ENCODE measurements at places on chromosomes 16 and 17. TPM values are rescaled to one million over a fixed set of nuclear protein-coding genes. Genes with fewer than 3 reads are reported as not detected.

Gene GRIN2A
- total RNA-seq, result not detected

- peak; percentile 12 for DNase-seq
- no peaks in the 10 kb centered on the region for H3K27me3 ChIP-seq
- H3K36me3 ChIP-seq, result no peaks in the 10 kb centered on the region
- no peaks in the 10 kb centered on the region for H3K4me1 ChIP-seq
- no peak overlapping the region for H3K27ac ChIP-seq
Observed at GRCh38 chr16:85245307-85246172, 133.3 kb upstream of the CIBAR2 start.

- H3K4me1 ChIP-seq, result no peaks in the 10 kb centered on the region
- H3K36me3 ChIP-seq, result no peaks in the 10 kb centered on the region
- H3K27ac ChIP-seq, result no peak overlapping the region
- H3K27me3 ChIP-seq, result no peaks in the 10 kb centered on the region
- DNase-seq, result no peak
- H3K4me3 ChIP-seq, result no peak overlapping the region
Observed at GRCh38 chr16:6297666-6298410, 1034.8 kb upstream of the RBFOX1 start.

GRCh38 chr17:12250973-12251372 is 230.3 kb downstream of the MAP2K4 start:
- H3K36me3 ChIP-seq, result no peaks in the 10 kb centered on the region
- no peak overlapping the region for H3K27ac ChIP-seq
- H3K4me1 ChIP-seq, result no peaks in the 10 kb centered on the region
- H3K27me3 ChIP-seq, result no peaks in the 10 kb centered on the region

Gene HOXB9
- total RNA-seq, result 0.16 TPM

- no peaks in the 10 kb centered on the region for H3K36me3 ChIP-seq
- H3K4me3 ChIP-seq, result no peak overlapping the region
- no peak overlapping the region for H3K27ac ChIP-seq
- DNase-seq, result no peak
- peaks cover 3% of the 10 kb centered on the region for H3K4me1 ChIP-seq
Observed at GRCh38 chr17:70100983-70101382, 26.0 kb downstream of the KCNJ16 start.

GRCh38 chr17:8611619-8612298 is 18.8 kb downstream of the MYH10 start:
- no peak for DNase-seq
- no peak overlapping the region for H3K4me3 ChIP-seq
- H3K4me1 ChIP-seq, result no peaks in the 10 kb centered on the region
- H3K27me3 ChIP-seq, result peaks cover 23% of the 10 kb centered on the region
- H3K27ac ChIP-seq, result no peak overlapping the region

Gene TRIM72
- 0.11 TPM for total RNA-seq

DNA sequence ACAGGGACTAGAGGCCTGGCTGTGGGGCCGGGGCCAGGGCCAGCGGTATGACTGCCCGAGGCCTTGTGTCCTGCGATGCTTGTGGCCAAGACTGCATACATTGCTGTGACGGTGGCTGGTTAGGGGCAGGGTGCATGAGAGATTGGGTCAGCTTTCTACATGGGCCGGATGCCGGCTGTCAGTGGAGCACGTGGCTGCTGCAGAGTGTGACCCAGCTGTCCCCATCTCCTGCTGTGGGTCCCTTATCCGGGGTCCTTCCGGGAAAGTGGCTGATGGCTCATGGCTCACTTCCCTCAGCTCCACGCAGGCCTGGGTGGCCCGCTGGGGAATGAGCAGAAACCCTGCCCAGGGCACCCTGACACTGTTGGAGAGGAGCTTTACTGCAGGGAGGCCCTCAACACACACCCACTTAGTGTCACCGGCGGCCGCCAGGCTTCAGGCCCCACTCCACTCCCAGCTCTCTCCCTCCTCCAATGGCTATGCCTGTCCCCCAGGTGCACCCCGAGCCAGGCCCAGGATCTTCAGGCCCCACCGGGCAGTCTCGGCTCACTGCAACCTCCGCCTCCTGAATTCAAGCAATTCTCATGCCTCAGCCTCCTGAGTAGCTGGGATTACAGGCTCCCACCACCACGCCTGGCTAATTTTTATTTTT is 808 bp upstream of the RGS11 start:
- H3K36me3 ChIP-seq, result no peaks in the 10 kb centered on the region
- H3K27ac ChIP-seq, result no peak overlapping the region
- H3K27me3 ChIP-seq, result peaks cover 31% of the 10 kb centered on the region
- DNase-seq, result no peak
- peaks cover 5% of the 10 kb centered on the region for H3K4me1 ChIP-seq

Gene SPIRE2
- 1.9 TPM for total RNA-seq

DNA sequence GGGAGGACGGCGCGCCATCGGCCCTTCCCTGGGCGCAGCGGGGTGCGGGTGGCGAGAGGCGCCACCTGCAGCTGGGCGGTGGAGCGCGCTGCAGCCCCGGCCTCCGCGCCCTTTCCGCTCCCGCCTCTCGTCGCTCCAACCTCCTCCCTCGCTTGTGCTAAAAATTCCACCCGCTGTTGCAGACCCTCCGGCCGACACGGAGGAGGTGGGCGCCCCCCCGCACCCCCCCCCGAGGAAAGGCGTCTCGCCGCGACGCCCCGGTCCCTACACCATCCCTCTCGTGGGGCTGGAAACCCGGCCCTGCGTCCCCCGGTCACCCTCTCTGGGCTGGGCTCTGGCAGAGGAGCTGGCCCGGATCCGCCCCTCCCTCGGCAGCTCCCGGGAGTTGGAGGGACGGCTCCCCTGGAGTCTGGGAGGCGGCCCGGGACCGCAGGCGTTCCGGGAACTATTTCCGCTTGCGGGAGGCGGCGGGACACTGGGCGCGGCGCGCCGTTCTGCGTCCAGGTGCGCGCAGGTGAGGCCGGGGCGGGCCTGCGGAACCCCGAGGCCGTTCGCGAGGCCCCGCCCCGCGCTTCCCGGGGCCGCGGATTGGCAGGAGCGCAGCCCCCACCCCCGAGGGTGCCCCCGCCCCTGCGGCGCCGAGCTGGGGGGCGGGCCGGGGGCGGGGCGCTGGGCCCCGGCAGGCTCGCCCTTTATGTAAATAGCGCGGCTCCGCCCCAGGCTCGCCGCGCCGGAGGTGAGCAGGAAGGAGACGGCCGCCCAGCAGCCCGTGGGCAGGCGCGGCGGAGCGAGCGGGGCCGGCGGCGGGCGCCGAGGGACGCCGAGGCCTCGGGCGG is at the start of gene LLGL2:
Gene LLGL2 (plus strand): TSS at position 728 of the 836 bp plus-strand sequence. CDS start 17,730 bp downstream, outside the sequence.
- H3K27ac ChIP-seq, result no peak within 1 kb of the TSS
- peaks cover 11% of the 10 kb centered on the region for H3K27me3 ChIP-seq
- peaks cover 12% of the 10 kb centered on the region for H3K4me1 ChIP-seq
- H3K36me3 ChIP-seq, result peaks cover 35% of the 10 kb centered on the region

Gene MRPL45
- 43.5 TPM for total RNA-seq

DNA sequence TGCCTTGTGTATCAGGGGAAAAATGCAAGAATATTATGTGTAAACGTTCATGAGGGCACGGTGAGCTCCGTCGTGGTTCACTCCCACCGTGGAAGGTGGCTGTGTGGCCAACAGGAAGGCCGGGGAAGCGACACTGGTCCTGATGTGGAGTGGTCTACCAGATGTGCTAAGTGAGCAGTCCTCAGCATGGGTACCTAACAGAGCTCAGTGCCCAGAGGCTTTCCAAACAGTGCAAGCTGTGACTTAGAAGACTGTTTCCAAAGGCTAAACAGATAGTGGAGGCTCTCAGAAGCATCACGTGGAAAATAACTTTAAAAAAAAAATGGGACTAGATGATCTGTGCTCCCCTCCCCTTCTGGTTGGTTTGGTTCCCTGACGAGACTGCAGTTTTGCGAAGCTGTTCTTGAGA is 199.3 kb upstream of the CHMP6 start:
- DNase-seq, result no peak
- no peak overlapping the region for H3K4me3 ChIP-seq
- peaks cover 67% of the 10 kb centered on the region for H3K36me3 ChIP-seq
- H3K4me1 ChIP-seq, result peaks cover 67% of the 10 kb centered on the region
- H3K27me3 ChIP-seq, result no peaks in the 10 kb centered on the region

DNA sequence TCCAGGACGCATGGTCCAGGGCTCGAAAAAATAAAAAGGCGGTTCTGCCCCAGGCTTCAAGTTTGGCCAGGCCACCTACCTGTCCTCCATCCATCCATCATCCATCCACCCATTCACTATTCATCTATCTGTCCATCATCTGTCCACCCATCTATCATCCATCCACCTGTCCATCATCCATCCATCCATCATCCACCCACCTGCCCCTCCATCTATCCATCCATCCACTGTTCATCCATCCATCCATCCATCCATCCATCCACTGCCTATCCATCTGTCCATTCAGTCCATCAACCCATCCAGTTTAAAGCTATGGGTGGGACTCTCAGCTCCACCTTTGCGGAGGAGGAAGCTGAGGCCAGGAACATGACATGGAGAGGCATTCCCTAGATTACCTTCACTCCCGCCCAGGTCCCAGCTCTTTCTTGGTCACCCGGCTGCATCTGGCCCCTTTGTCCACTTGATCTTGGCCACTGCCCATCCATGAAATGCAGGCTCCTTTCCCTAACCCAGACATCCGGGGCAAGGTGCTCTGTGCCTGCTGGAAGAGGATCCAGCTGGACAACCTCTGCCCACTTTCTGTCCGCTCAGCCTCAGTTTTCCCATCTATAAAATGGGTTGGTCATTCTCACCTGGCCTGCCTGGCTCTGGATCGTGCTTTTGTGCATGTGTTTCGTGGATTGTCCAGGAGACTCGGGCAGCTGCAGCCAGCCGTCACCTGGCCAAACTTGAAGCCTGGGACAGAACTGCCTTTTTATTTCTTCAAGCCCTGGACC is 236.0 kb upstream of the CIBAR2 start:
- no peaks in the 10 kb centered on the region for H3K36me3 ChIP-seq
- DNase-seq, result no peak
- H3K4me1 ChIP-seq, result no peaks in the 10 kb centered on the region
- H3K4me3 ChIP-seq, result no peak overlapping the region

Gene DBF4B
- total RNA-seq, result 22.8 TPM

Gene CDH1
- total RNA-seq, result 0.11 TPM

- H3K4me3 ChIP-seq, result no peak overlapping the region
- no peaks in the 10 kb centered on the region for H3K27me3 ChIP-seq
- peaks cover 7% of the 10 kb centered on the region for H3K4me1 ChIP-seq
- H3K27ac ChIP-seq, result no peak overlapping the region
- DNase-seq, result no peak
Observed at GRCh38 chr17:67229109-67229955, 15.7 kb downstream of the HELZ start.

- no peaks in the 10 kb centered on the region for H3K4me1 ChIP-seq
- peaks cover 4% of the 10 kb centered on the region for H3K36me3 ChIP-seq
- no peak overlapping the region for H3K27ac ChIP-seq
- no peak for DNase-seq
- no peaks in the 10 kb centered on the region for H3K27me3 ChIP-seq
Observed at GRCh38 chr17:40086150-40087044, 14.0 kb downstream of the NR1D1 start.

- no peak overlapping the region for H3K4me3 ChIP-seq
- no peaks in the 10 kb centered on the region for H3K4me1 ChIP-seq
- no peak overlapping the region for H3K27ac ChIP-seq
- H3K36me3 ChIP-seq, result no peaks in the 10 kb centered on the region
- DNase-seq, result no peak
Observed at GRCh38 chr16:87581857-87582215, 20.5 kb upstream of the JPH3 start.

DNA sequence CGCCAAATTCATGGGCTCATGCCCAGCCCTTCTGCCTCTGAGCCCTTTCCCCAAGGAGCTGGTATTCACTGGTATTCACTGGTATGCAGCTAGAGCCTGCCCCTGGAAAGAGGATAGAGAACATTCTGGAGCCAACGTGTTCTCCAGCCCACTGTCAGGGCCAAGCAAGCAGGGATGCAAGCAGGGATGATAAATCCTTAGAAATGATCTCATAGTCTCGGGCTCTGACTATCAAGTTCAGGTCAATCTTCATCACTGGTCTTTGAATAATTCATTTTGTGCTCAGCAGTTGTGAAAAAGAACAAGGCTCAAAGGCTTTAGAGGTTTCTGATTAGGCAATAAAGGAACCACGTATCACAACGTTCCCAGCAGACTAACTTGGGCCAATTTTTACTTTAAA is 57.3 kb downstream of the CACNG5 start:
- DNase-seq, result no peak
- no peak overlapping the region for H3K4me3 ChIP-seq
- no peaks in the 10 kb centered on the region for H3K4me1 ChIP-seq

GRCh38 chr17:75739801-75740200 is 18.5 kb downstream of the ITGB4 start:
- H3K27me3 ChIP-seq, result no peaks in the 10 kb centered on the region
- H3K4me1 ChIP-seq, result peaks cover 6% of the 10 kb centered on the region
- DNase-seq, result no peak
- H3K27ac ChIP-seq, result no peak overlapping the region

- peaks cover 36% of the 10 kb centered on the region for H3K36me3 ChIP-seq
- H3K27ac ChIP-seq, result no peak overlapping the region
- no peaks in the 10 kb centered on the region for H3K27me3 ChIP-seq
- peak; percentile 60 for DNase-seq
Observed at GRCh38 chr17:81291662-81292061, 3.4 kb downstream of the SLC38A10 start.
